ENCODE measurements at places on chromosomes 2 and 18. TPM values are rescaled to one million over a fixed set of nuclear protein-coding genes. Genes with fewer than 3 reads are reported as not detected.

GRCh38 chr2:64615192-64615763 lies 38.4 kb downstream of the SERTAD2 start:
- no peak for DNase-seq

Gene SIX2
- total RNA-seq, result 0.91 TPM

GRCh38 chr2:220995581-220995980 lies 576.5 kb downstream of the EPHA4 start:
- no peak for DNase-seq

- DNase-seq, result no peak
Observed at GRCh38 chr18:12744103-12744502, 41.3 kb downstream of the PSMG2 start.

DNA sequence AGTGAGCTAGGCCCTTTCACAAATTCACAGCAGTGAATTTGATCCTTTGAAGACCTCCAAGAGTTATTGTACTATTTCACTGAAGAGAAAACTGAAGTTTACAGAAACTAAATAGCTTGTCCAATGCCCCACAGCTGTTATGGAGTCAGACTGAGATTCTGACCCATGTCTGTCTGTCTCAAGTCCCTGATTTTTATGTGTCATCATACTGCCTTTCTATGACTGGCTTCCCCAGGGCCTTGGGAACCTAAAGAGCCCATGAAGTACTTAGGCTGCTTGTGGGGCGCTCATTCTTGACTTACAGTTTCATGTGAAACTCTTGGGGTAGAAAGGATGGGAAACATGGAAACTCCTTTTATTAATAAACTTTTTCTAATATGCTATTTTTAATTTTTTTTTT lies 107.7 kb downstream of the ATL2 start:
- no peak for DNase-seq

Gene CRYGC
- total RNA-seq, result not detected

DNA sequence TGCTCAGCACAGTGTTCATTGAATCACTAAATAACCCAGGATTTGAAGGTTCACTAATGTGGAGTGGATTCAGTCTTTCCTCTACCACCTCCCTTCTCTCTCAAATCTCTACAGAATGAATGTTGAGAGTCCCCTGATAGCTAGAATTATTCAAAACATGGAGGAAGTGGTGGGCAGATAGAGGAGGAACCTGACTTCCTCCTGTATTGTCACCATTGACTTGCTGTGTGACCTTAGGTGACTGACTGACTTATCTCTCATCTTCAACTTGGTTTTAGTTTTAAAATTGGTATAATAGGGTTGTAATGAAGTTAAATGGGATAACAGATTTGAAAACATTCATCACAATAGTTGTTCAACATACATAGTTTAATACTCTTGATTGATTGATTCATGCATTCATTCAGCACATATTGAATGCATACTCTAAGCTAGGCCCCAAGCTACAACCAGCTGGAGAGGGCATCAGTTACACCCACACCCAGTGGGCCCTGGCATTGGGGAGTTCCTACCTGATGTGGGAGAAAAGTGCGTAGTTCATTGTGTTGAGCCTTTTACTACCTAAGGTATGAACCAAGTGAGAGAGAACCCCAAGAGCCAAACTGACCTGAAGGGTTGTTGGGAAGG lies 96.0 kb downstream of the WDR7 start:
- no peak for DNase-seq

Gene REG1B
- not detected for total RNA-seq

Gene ERBB4
- 8.3 TPM for total RNA-seq

GRCh38 chr18:12770469-12771219 lies 67.8 kb downstream of the PSMG2 start:
- DNase-seq, result no peak

DNA sequence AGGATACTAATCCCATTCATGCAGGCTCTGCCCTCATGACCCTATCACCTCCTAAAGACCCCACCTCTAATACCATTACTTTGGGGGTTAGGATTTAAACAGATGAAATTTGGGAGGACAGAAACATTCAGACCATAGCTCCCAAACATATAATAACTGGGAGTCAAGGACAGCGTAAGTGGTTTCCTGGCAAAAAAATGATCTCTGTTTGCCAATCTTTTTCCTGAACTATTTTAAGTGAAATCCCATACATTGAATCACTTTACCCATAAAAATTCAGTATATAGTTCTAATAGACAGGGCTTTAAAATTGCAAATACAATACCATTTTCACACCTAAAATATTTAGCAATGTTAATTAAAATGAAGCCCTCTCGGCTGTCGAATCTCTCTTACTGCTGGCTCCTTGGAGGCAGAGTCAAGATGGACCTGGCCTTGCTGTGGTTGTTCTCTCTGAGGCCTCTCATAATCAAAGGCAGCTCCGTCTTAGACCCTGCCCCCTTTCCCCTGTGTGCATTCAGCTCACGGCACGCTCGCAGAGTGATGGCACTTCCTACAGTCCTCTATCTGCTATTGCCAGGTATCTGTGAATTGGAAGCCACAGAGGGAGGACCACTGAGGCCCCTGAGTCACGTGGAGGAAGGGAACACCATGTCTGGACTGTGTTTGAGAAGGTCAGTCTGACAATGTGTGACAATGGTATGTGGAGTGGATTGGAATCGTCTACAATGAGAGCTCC lies 132.3 kb downstream of the UXS1 start:
- no peak for DNase-seq

DNA sequence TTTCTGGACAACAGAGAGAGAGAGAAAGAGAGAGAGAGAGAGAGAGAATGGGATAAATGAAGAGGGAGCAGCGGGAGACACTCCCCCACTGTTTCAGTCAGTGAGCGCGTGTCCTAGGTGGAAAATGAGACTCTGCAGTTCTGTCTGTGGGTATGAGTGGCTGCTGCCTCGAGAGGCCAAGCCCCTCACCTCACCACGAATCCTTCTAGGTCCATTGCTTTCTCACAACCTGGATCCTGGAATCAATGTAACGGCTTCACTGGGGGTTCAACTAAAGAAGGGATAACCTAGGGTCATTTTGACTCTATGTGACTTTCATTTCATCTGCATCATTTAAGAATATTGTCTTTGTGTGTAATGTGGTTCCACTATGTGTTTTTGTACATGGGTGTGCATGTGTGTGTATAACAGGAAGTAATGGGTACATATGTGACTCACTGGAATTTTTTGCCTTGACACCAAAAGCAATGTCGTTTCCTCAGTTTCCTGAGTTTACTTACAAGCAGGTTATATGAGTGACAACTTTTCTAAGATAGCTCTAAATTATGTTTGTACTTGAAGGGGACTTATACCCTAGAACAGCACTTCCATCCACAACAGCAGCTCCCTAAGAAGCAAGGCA lies 221.4 kb upstream of the TRIB2 start:
- no peak for DNase-seq

- no peak for DNase-seq
Observed at GRCh38 chr18:24868311-24868710, 407.9 kb downstream of the HRH4 start.

Gene POTEJ
- total RNA-seq, result not detected

Gene CNTNAP5
- not detected for total RNA-seq

Gene GPAT2
- total RNA-seq, result 5.3 TPM

DNA sequence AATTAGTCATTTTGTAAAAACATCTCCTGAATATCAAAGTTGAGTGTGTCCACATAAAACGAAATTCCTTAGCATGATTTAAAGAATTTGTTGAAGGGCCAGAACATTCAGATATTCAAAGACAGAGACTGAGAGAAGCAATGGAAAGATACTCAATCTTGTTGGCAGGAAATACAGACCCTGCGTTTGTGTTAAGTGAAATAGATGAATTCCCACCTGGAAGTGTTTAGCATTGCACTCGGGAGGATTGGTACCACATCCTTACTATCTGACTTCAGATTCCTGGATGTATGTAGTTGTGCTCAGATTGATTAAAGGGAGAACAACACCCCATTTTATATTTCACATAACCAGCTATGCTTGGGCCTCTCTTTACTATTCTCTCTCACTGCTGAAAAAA lies 9.7 kb upstream of the ARL5A start:
- DNase-seq, result no peak

DNA sequence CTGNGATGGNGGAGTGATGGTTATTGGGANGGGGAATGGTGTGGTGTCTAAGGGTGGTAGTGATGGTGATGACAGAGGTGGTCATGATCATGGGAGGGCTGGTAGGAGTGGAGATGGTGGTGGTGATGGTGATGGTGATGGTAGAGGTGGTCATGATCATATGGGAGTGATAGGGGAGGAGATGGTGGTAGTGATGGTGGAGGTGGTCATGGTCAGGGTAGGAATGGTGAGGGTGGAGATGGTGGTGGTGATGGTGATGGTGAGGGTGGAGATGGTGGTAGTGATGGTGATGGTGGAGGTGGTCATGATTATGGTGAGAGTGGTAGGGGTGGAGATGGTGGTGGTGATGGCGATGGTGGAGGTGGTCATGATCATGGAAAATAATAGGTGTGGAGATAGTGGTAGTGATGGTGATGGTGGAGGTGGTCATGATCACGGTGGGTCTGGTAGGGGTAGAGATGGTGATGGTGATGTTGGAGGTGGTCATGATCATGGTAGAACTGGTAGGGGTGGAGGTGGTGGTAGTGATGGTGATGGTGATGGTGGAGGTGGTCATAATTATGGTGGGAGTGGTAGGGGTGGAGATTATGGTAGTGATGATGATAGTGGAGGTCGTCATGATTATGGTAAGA lies 83.7 kb downstream of the INPP5D start:
- no peak for DNase-seq

DNA sequence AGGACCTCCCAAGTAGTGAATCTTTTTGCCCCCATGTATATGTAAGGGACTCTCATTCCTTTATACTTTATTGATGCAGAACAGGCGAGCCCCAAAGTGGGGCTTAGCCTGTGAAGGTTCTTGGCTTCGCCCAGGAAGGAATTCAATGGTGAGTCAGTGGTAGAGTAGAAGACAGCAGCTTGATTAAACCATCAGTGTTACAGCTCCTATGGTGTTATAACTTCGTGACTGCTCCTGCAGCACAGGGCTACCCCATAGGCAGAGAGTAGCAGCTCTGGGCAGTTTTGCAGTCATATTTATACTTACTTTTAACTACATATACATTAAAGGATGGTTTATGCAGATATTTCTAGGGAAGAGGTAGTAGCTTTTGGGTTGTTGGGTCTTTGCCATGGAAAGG lies 11.0 kb downstream of the FAM171B start:
- DNase-seq, result no peak

Gene C1QL2
- total RNA-seq, result not detected

DNA sequence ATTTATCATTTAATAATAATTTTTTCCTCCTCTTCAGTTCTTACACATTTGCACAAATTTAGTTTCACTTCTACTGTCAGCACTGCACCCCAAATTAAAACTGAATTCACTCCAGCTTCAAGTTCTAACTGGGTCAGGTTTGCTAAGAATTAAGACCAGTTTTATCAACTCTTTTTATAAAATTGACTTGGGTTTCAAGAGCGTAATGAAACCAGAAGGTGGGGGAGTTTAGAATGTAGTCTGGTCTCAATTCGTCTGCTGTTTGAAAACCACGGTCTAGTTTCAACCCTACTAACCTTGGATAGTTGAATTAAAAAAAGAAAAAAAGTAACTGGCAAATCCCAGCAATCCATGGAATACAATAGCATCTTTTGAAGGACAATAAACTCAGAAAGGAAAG lies 14.3 kb upstream of the CTLA4 start:
- no peak for DNase-seq

GRCh38 chr18:60189856-60190255 lies 182.7 kb downstream of the MC4R start:
- DNase-seq, result no peak

Gene CBLN2
- not detected for total RNA-seq

GRCh38 chr2:38959466-38959865 lies 69.8 kb downstream of the ARHGEF33 start:
- peak; percentile 15 for DNase-seq

DNA sequence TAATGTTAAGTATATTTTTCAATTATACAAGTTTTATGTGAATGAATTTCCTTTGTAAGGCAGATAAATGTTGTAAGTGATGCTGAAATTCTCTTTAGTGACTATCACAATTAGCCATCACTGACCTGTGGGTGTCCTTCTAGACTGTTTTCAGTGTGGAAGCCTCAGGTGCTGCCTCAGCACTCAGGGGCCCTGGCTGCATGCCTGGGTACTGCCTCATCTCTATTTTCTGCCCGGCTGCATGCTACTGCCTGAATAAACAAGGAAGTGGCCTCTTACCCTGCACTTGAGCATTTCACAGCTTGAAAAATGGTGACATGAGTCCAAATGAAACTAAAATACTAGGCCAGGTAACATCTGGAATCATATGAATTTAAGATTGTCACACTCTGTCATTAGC lies 787.6 kb upstream of the SALL3 start:
- DNase-seq, result no peak

- no peak for DNase-seq
Observed at GRCh38 chr2:37849911-37850310, 75.2 kb upstream of the RMDN2 start.
